Brain (organoid and tissue), 16 donors: ENCODE measurements at places on chromosomes 6 and 20.

DNA sequence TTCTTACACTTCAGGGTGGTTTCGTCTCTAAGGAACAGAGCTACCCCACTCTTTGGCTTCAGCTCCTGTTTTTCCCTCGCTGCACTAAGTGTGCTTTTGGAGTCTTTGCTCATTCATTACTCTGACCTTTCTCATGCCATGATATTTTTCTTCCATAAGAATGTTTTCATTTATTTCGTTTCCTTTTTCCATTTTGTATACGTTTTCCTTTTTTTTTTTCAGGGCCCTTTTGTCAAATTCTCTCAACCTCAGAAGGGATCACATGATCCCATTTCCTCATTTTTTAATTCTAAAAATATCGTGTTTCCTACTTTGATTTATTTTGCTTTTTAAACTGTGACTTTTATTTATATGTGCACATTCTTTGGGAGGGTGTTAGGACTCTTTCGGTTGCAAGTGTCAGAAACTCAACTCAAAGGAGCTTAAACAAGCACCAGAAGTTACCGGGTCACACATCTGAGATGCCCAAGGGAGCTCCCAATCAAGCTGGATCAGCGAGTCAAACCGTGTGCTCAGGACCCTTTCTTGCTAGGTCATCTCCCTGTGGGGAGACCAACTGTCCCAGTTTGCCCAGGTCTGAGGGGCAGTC is 40.6 kb downstream of the GCNT2 start:
- DNase-seq = no peak

GRCh38 chr20:52948491-52948890 is 23.7 kb upstream of the TSHZ2 start:
- no peak for DNase-seq

DNA sequence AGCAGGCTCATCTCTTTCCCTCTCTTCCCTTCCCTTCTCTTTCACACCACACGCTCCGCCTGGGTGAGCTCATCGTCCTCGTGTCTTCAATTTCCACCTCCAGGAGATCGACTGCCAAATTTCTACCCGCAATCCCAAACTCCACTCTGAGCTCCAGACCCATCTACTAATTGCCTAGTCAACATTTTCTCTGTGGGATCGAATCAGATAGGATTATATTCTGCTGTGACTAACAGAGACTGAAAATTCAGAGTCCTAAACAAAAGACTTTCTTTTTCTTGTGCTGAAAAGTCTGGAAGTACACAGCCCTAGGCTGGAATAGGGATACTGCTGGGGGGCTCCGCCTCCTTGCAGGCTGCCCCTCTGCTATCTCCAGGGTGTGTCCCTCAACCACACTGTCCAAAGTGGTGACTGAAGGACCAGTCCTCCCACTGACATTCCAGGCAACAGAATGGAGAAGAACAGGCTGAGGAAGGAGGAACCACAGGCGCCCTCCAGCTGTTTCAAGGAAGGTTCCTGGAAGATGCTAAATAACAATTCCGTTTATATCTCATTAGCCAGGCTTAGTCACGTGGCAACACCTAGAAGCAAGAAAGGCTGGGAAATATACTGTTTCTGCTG is 5.0 kb upstream of the HSPA12B start:
- DNase-seq = peak; percentile 20

DNA sequence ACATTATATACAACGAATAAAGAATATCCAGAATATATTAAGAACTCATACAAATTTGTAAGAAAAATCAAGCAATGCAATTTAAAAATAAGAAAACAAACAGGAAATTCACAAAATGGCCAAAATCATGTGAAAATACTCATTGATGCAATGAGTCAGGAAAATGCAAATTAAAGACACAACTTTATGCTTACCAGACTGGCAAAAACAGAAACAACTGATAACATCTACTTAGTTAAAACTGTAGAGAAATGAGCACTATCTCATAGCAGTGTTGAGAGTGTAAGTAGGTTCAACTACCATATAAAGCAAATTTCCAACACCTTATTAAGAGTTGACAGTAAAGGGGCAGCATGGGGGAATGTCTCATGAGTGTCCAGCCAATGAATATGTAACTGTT is 62.3 kb downstream of the SYCP2 start:
- DNase-seq = no peak

- no peak for DNase-seq
Measured at GRCh38 chr6:93727447-93727846, 308.1 kb upstream of the EPHA7 start.

DNA sequence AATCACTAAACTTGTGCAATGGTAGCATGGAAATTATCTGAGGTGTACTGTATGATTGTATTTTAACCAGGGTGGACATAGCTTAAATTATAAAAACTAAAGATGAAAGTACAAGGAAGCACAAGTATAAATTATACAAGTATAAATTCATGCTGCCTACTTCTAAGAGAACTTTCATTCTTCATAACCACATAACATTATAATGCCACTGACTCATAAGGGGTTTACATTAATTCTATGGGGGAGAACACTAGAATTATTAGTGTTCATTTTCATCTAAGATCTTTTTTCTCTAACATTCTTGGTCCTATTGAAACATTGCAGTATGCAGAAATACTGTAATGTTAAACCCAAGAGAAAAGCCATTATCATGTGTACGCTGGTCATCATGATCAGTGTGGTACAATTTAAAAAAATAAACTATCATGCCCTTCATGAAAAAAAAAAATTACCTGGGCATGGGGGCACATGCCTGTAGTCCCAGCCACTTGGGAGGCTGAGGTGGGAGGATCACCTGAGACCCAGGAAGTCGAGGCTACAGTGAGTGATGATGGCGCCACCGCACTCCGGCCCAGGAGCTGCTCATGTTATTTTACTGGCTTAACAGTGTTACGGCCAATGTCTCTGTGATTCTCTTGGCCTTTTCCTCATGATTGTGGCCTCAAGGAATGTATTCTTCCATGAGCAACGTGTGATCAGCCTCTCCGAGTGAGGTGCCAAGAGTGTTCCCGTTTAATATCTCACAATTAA is 25.9 kb upstream of the AHCY start:
- no peak for DNase-seq

- no peak for DNase-seq
Measured at GRCh38 chr6:17240803-17241500, 40.2 kb upstream of the RBM24 start.

GRCh38 chr6:170052991-170053821 is 237.7 kb downstream of the DLL1 start:
- DNase-seq = no peak

DNA sequence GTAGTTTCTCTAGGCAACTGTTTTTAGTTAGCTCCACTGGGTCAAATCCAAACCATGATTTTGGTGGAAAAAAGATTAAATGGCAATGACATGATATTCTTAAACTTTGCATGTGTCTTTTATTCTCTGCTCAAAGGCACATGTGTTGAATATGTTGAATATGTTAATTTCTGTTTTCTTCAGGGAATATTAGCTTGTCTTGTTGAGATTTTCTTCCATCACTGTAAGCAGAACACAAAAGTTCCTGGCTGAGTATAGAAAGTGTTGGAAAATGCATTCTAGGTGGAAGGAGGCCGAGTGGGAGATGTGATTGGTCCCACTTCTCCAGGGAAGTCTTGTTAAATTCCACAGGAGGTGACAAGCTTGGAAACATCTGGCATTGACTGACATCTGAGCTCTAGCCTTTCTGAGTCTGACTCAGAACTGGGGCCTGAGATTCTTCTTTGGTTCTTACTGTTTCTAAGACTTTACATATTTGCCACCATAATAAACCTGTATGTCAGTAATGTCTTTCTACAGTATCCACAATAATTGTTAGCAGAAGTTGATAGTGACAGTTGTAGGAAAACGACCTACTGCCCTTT is 81.1 kb downstream of the LAMA4 start:
- DNase-seq = no peak

DNA sequence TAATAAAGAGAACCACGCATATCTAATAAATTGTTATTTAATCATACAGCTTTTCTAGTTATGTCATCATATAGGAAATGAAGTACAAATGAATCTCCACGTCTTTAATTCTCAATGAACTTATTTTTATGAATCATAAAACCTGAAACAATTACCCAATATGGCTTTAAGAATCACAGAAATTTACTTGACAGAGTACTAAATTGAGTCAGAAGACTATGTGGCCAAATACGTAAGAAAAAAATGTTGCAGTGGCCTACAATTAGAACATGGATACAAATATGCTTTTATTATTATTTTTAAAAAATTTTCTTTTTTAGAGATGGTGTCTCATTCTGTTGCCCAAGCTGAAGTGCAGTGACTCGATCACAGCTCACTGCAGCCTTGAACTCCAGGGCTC is 584.7 kb upstream of the SLC35B3 start:
- DNase-seq = no peak

GRCh38 chr6:42821846-42822245 is 40.0 kb downstream of the BICRAL start:
- no peak for DNase-seq

GRCh38 chr6:137975188-137975940 is 108.3 kb downstream of the TNFAIP3 start:
- DNase-seq = peak; percentile 59

- no peak for DNase-seq
Measured at GRCh38 chr20:57756921-57757320, 47.1 kb upstream of the PMEPA1 start.

DNA sequence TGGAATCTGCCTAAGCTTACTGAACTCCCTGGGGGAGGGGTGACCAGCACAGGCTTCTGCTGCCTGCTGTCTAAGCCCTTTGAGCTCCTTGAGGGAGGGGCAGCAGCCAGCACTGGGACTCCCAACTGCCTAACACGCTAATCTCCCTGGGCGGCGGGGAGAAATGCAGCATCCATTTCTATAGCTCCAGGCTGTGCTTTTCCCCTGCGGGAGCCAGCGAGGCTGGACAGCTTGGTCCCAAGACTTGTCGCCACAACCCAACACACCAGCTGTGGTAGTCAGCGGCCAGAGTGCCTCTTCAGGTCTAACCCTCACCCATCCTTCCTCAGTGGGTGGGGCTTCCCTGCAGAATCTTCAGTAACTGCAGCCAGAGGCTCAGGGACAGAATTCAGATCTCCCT is 64.6 kb downstream of the VGLL2 start:
- DNase-seq = no peak

DNA sequence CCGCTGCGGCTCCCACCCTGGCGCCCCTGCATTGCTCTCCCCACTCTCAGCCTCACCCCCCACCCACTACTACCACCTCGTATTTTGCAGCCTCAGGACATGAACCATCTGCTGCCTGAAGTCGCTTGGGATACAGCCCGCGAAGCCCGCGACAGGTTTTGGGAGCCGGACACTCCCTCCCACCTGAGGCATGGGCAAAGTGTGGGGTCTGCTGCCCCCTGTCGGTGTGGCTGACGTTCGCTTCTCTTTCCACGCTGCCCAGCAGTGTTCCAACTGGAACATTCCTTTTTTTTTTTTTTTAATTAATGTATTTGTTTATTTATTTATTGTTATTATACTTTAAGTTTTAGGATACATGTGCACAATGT is 15.3 kb upstream of the LPA start:
- DNase-seq = peak; percentile 22

GRCh38 chr6:33166811-33167210 is 25.5 kb downstream of the COL11A2 start:
- no peak for DNase-seq

- DNase-seq = no peak
Measured at GRCh38 chr6:25401711-25402110, 122.5 kb downstream of the CARMIL1 start.

DNA sequence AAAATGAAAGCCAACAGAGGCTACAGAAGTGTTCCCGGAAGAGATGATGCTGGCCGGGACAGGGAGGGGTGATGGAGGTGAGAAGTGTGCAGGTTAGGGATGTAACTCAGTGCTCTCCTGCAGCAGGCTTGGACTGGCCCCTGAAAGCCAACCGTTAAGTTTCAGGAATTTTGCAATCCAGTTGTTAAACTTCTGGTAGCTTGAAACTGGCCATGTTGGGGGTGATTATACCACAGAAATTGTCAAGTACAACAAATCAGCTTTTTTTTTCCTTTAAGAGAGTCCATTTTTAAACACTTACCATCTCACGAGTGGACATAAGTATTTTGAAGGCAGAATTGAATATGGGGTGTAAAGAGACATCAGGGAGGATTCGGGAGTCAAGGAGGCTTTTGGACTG is 8.8 kb upstream of the SIRPB1 start:
- DNase-seq = no peak

DNA sequence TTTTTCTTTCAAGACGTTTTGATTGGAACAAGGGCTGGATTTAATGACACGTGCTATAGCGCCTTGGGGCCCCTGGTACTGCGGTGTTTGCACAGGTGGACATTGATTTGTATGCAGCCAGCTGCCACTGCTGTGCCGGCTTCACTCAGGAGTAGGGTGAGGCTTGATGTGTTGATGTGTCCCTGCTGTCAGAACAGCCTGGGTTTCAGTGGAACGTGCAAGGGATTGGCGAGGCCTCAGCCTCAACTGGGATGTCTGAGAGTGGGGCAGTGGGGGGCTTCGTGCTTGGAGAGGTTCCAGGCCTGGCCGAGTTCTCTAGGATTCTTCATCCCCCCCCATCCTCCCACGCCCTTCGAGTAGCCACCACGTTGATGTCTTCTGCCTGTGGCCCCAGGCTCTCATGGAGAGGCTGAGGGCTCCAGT is 23.0 kb downstream of the PYGB start:
- DNase-seq = no peak

- DNase-seq = no peak
Measured at GRCh38 chr6:128246472-128247260, 273.7 kb downstream of the PTPRK start.

GRCh38 chr6:79861023-79861422 is 86.3 kb downstream of the ELOVL4 start:
- no peak for DNase-seq

DNA sequence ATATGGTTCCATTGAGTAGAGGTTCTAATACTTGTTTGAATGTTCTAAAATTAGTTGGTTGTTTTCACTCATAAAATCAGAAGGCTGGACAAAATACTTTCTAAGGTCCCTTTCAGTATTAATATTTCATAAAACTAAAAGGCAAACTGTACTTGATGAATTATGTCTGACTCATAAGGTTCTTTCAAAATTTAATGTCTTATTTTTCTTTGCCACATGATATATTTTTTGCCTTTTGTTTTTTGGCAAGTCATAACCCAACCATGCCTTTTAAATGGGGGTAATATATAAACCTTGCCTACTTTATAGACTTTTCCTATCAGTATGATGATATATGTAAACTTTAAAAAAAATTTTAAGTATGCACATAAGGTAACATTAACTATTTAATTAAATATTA is 244.7 kb downstream of the PTPRK start:
- DNase-seq = no peak

- DNase-seq = no peak
Measured at GRCh38 chr6:83062225-83062624, 3.4 kb downstream of the UBE3D start.

- no peak for DNase-seq
Measured at GRCh38 chr6:160253714-160254113, 4.9 kb downstream of the SLC22A2 start.

- no peak for DNase-seq
Measured at GRCh38 chr6:52927451-52927850, 18.0 kb upstream of the GSTA3 start.
